ENCODE measurements at places on chromosomes 12 and 14. TPM values are rescaled to one million over a fixed set of nuclear protein-coding genes. Genes with fewer than 3 reads are reported as not detected.

DNA sequence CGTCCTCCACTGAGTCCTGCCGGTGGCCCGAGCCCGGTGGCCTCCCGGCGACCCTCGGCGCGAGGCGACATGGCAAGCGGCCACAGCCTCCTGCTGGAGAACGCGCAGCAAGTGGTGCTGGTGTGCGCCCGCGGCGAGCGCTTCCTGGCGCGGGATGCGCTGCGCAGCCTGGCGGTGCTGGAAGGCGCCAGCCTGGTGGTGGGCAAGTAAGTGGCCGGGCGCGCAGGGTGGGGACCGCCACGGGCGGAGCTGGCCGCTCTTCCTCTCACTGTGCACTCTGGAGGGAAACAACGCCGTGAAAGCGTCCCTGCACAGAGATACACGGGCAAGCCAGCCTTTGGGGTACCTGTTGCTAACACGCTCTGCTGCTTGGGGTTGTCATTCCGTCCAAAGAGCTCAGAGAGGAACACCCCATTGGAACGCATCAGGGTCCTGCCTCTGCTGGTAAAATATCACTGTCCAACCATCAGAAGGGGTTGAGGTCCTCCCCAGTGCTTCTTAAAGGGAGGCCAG lies at the start of gene AMDHD1:
Gene AMDHD1 (plus strand): TSS at position 2 of the 513 bp plus-strand sequence. CDS start 68 bp downstream, at position 70.
- H3K36me3 ChIP-seq, result no peaks in the 10 kb centered on the region
- DNase-seq, result peak; percentile 81
- peaks cover 4% of the 10 kb centered on the region for H3K4me1 ChIP-seq
- H3K4me3 ChIP-seq, result peak within 1 kb of the TSS; percentile 84
- H3K27ac ChIP-seq, result no peak within 1 kb of the TSS
- H3K27me3 ChIP-seq, result peaks cover 14% of the 10 kb centered on the region

TAS2R50 gene
- total RNA-seq, result 2.4 TPM

- H3K36me3 ChIP-seq, result no peaks in the 10 kb centered on the region
- no peaks in the 10 kb centered on the region for H3K27me3 ChIP-seq
- no peak overlapping the region for H3K4me3 ChIP-seq
- DNase-seq, result peak; percentile 53
- no peaks in the 10 kb centered on the region for H3K4me1 ChIP-seq
Measured at GRCh38 chr14:92352158-92352985, 29.4 kb downstream of the SLC24A4 start.

DNA sequence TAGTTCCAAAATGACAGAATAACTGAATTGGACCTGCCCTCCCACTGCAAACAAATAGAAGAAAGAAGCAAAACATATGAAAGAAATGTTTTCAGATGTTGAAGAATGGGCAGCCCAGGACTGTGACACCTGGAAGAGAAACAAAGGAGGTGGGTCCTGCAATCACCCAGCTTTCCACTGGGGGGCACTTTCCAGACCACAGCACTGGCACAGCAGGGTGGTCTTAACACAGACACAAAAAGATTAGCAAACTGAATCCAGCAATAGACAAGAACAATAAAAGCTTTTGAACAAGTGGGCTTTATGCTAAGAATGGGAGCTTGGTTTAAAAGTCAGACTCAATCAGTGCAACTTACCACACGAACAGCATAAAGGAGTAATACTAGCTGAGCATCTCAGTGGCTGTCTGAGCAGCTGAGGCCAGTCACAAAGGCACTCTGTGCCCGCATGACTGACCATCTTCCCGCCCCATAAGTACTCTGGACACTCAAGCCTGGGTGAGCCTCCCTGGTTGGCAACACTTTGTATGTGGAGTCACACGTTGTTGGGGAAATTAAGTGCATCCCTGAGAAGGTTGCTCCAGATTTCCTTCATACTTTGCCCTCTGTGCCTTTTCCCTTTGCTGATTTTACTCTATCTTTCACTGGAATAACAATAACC lies 27.7 kb downstream of the JKAMP start:
- no peak overlapping the region for H3K27ac ChIP-seq
- peaks cover 12% of the 10 kb centered on the region for H3K4me1 ChIP-seq
- DNase-seq, result peak; percentile 87

- no peak for DNase-seq
- no peak overlapping the region for H3K4me3 ChIP-seq
- no peak overlapping the region for H3K27ac ChIP-seq
- H3K4me1 ChIP-seq, result no peaks in the 10 kb centered on the region
- no peaks in the 10 kb centered on the region for H3K27me3 ChIP-seq
Measured at GRCh38 chr12:25005376-25005775, 56.5 kb upstream of the BCAT1 start.

DNA sequence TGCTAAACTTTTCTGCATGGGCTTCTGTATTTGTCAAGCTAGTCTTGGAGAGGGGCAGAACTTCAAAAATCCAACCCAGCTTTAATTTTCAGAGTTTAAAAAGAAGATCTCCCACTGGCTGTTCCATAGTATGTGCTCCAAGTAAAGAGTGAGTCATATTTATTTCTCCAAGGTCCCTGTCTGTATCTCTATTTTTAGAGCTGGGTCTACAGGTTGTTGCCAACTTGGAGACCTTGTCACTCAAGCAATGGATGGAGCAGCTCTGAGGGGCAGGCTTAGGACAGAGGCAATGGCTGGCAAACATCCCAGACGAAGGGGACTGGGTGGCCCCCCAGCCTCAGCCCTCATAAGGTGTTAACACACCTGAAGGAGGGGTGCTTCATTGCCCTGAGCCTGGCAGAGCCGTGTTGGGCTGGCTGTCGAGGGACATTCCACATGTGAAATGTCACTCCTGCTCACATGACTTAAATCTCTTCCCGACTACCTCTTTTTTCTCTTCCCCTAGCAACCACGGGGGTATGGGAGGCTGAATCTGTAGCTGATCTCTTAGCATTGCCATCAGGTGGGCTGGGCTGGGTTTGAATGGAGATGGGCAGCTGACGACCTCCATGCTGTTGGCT lies 103.1 kb downstream of the SMOC1 start:
- H3K27me3 ChIP-seq, result no peaks in the 10 kb centered on the region
- no peak for DNase-seq
- H3K4me3 ChIP-seq, result no peak overlapping the region
- H3K4me1 ChIP-seq, result peaks cover 49% of the 10 kb centered on the region
- H3K27ac ChIP-seq, result no peak overlapping the region

DNA sequence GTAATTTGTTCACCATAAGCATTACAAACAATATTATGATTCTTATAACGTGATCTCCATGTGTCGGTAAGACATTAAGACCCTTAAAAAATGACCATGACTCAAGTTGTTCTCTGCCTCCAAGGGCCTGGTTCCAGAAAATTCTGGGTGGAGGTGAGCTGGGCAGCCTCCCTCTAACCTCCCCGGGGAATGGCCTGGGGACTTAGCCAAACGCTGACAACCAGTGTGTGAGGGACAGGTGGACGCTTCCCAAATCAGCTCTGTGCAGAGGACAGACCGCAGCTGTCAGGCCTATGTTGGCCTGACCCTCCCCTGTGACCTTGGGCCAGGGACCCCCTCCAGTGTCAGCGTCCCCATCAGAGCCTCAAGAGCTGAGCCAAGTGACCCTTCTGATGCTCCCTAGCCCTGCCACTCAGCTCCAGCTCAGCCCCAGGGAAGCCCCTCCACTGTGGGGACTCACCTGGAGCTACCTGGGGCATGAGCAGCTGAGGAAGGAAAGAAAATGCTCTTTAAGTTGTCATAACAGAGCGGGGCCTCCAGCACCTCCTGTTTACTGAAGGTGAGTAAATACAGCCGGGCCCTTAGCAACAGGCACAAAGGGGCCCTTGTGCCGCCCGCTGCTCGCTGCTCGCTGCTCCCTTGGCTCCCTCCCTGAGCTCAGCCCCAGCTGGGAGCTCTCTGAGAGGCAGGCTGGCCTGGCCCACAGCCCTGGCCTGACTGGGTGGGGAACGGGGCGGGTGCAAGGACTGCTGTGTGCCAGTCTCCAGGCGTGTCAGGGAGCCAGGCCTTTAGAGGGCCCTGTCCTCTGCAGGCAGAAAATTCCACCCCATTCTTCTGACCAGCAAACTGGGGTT lies 116.6 kb downstream of the CALM1 start:
- H3K36me3 ChIP-seq, result no peaks in the 10 kb centered on the region
- H3K4me1 ChIP-seq, result peaks cover 29% of the 10 kb centered on the region
- H3K27me3 ChIP-seq, result no peaks in the 10 kb centered on the region
- no peak overlapping the region for H3K27ac ChIP-seq
- peak; percentile 71 for DNase-seq
- no peak overlapping the region for H3K4me3 ChIP-seq

- H3K4me1 ChIP-seq, result no peaks in the 10 kb centered on the region
- H3K27ac ChIP-seq, result no peak overlapping the region
- no peaks in the 10 kb centered on the region for H3K27me3 ChIP-seq
- H3K4me3 ChIP-seq, result no peak overlapping the region
- no peaks in the 10 kb centered on the region for H3K36me3 ChIP-seq
Measured at GRCh38 chr14:24613241-24613640, 3.8 kb upstream of the GZMH start.
